ENCODE measurements at places on chromosomes 11 and 22. TPM values are rescaled to one million over a fixed set of nuclear protein-coding genes. Genes with fewer than 3 reads are reported as not detected.

The IL18 gene
- total RNA-seq: 1.2 TPM

DNA sequence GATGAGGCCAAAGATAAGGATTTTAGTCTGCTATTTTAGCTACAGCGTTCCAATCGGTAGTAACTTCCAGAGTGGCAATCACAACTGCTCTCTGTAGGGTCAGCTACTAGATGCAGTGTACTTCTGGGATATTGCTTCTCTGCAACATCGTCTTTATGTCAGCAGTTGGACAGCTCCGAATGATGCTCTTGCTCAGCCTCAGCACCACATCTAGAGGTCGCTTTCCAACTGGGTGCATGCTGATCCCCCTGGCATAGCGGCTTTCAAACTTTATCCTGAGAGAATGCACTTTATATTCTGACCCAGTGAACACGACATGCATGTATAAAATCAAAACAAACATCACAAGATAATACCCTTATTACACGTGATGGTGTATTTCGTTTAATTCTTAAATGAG, 219.6 kb downstream of the C11orf87 start:
- DNase-seq: no peak

- peak; percentile 19 for DNase-seq
These were observed 617.1 kb downstream of the BRD1 start for GRCh38 chr22:49210606-49211005.

GRCh38 chr11:123590296-123590912, 64.0 kb downstream of the SCN3B start:
- DNase-seq: peak; percentile 51

GRCh38 chr11:118227865-118228785, 3.3 kb upstream of the JAML start:
- DNase-seq: no peak

The TUBGCP6 gene
- 25.0 TPM for total RNA-seq

DNA sequence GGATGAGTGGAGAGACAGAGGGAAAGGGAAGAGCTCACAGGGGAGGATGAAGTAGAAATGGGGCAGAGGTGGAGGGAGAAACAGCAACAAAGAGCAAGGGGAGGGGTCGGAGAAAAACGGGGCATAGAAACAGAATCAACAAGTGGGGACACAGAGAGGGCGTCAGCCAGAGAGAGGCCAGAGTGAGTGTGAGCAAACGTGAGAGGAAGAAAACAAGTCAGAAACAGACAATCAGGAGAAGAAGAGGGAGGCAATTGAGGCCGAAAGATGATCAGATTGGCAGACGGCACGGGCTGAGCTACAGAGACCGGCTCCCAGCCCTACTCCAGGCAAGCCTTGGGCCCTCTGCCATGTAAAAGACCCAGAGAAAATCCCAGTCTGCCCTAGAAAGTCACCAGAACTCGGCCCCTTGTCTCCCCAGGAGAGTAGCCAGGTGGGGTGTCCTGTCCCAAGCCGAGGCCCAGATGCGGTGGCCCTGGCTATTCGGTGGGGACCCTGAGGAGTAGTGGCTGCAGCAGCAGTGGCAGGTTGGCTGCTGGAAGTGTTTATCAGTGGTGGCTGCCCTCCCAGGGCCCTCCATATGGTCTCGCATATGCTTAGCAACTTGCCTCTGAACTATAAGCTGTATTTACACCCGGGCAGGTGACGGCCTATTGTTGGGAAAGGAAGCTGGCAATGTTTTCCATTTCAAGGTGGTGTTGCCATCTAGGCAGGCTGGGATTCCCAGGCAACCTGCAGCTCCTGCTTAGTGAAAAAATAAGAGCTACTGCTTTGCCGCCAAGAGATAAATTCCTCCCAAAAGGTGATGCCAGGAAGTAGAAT, 14.8 kb upstream of the TSPAN18 start:
- no peak for DNase-seq

The GGTLC3 gene
- total RNA-seq: not detected

- no peak for DNase-seq
These were observed 204.8 kb downstream of the SWAP70 start for GRCh38 chr11:9868641-9869040.

The OR51B2 gene
- not detected for total RNA-seq

DNA sequence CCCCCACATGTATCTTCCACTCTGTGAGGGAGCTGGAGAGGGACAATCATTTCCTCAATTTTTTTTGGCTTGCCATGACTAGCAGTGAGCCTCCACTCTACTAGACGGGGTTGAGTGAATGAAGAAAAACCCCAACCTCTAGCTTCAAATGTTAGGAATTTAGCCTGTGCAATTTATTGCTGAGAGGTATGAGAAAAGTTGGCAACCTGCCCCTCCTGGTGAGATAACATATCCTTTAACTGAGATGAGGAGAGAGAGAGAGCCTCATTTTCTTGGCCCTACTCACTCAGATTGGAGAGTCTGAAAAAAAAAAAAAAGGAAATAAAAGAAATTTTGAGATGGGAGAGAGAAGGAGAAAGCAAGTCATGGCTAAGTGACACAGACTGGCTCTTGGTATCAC, 218.2 kb upstream of the CARD18 start:
- no peak for DNase-seq

The OR52E8 gene
- not detected for total RNA-seq

The RGL4 gene
- not detected for total RNA-seq

The LARGE2 gene
- total RNA-seq: not detected

- DNase-seq: no peak
These were observed 53.5 kb upstream of the CCDC188 start for GRCh38 chr22:20204311-20204710.

DNA sequence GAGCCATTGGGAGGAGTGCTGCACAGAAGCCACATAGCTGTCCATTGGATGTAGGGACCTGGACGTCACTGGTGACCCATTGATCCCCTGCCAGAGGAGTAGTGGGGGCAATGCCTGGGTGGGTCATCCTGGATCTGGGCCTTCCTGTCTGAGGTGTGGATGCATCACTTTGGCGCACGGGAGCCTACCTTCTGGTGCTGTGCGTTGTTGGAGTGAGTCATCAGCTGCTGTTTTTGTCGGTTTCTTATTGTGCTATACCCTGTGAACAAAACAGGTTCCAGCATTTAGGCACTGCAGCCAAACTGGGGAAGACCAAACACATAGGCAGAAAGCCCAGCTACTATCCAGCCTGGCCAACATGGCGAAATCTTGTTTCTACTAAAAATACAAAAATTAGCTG, 3.2 kb downstream of the TAF6L start:
- DNase-seq: no peak

DNA sequence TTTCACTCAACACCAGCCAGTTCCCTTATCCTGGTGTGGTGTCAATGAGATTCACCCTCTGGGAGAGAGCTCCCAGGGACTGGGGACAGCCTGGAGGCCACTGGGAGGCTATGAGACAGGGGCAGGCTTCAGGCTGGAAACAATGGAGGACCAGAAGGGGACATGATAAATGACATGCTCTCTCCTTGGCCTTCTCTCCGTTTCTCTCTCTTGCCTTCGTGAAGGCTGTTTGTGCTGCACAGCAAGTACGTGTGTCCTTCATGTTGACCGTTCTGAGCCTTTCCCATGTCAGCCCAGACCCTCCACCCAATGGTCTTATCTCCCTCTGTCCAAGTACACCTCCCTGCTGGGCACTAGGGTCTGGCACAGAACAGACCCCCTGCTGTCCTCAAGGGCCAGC, 1.6 kb upstream of the LZTR1 start:
- DNase-seq: no peak

GRCh38 chr11:10323793-10324170, 18.9 kb downstream of the ADM start:
- no peak for DNase-seq

DNA sequence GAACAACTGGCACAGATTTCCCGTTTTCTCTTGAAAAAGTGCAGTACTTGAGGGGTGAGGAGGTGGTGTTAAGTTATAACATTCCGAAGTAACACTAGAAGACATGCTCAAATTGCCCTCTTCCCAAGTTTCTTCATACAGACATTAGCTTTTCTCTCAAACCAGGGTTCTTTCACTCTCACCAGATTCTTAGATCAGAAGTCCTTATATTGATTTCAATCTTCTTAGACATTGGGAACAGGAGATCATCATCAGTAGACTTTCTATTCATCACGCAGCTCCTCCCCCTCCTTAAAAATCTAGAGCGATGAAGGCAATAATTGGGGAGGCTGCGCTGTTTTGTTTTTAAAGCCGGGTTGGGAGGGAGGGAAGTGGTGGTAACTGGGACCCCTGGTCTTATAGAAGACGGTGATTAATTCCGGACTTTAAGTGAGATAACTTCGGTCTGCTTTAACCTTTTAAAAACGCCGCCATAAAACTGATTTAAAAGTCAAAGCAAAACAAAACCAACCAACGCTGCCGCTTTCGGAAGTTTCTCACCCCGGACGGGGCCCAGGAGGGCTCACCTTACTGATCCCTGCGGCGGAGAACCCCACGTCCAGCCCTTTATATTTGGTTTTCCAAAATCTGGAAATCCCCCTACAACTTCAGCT, 665 bp downstream of the USP28 start:
- peak; percentile 27 for DNase-seq

The ATG13 gene
- 44.9 TPM for total RNA-seq

The HINFP gene
- 6.7 TPM for total RNA-seq

The PRRG4 gene
- total RNA-seq: not detected

- DNase-seq: no peak
These were observed 1.4 kb downstream of the CDKN1C start for GRCh38 chr11:2883979-2884815.

DNA sequence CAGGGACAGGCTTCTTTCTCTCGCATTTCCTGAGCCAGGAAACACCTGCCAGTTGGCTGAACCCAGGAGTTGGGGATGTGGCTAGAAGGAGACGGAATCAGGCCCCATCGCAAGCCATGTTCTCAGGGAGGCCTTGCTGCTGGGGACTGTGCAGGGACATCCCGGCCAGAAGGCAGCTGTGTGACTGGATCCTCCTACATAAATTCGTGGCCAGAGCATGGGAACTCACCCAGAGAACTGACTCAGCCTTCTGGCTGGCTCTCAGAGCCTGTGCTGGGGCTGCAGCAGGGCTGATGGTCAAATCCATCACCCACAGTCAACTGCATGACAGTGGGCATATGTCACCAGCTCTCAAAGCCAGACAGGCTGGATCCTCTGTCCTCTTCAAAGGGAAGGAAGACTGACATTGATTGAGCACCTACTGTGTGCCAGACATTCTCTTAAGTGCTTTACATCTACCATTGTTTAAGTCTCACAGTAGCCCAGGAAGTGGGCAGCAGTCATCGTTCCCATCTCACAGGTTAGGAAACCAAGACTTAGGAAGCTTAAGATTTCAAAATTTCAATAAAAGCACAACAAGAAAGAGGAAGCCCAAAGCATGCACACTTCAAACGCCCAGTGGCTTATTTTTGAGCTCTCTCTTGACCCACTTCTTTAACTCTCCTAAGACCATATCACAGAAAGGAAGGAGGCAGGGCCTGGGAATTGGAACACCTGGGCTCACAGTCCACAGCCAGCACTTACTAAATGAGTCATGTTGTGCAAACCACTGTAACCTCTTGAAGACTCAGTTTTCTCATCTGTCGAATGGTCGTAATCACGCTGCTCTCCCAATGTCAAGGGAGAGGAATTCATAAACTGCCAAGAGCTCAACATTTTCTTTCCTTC, 30.9 kb upstream of the CACNG2 start:
- DNase-seq: no peak

- peak; percentile 37 for DNase-seq
These were observed 734 bp downstream of the SNU13 start for GRCh38 chr22:41687901-41688364.

- no peak for DNase-seq
These were observed 541 bp downstream of the HORMAD2 start for GRCh38 chr22:30080805-30081204.
